Testis (tissue), 5 donors: ENCODE measurements at places on chromosomes 3 and 15.

DNA sequence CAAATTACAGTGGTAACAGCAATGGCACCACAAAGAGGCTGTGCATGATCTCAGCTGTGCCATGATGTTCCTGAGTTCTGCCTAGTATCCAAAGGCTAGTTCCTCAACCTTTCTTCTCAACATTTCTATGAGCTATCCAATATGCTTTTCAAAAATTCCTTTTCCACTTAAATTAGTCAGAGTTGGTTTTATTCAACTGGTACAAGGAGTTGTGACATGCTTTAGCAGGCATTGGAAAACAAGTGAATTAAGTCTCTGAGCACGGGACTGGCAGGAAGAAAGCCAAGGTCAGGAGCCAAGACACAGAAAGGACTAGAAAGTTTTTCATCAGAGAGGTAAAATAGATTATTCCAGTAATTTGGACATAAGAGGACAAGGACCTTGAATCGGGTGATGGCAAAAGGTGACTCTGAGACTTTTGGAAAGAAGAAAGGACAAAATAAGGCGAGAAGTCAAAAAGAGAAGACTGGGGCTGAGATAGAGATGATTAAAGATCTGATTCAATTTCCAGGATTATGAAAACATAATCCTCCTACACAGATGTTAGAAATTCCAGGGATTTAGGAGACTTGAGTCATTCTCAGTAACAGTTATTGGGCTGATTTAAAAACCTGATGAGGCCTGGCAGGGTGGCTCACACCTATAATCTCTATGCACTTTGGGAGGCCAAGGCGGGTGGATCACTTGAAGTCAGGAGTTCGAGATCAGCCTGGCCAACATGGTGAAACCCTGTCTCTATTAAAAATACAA, 36.1 kb downstream of the PBRM1 start:
- DNase-seq: no peak

DNA sequence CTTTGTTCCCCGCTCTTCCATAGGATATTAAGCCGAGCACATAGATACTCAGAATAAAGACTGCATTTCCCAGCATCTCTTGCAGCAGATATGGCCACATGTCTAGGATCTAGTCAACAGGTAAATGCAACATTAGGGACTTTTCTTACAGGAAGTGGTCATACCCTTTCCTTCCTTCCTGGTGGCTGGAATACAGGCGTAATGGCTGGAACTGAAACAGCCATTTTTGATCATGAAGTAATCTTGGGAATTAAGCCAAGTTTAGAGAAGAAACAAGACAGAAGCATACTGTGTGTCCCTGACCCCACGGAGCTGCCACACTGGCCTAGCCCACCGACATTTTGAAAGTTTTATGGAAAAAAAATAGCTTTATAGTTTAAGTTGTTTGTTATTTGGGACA, 234.0 kb downstream of the XXYLT1 start:
- DNase-seq: no peak

DNA sequence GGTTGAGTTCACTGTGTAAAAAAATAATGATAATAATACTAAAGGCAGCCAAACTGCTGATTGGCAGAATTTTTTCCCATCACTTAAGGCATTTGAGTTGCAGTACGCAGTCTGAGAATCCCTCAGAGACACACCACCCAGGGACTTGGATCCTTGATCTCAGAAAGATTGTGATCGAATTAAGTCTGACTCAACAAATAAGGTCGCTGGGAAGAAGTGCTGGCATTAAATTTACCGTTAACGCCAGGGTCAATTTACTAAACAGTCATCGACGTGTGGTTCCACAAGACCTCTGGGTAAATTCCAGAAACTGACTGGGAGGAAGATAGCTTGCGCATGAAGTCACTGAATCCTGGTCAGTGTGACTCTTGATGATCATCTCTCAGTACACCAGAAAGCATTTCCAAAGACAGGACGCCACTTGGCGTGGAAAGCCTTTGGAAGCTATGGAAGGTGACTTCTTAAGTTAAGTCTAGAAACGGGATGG, 48.3 kb upstream of the CGNL1 start:
- DNase-seq: no peak

DNA sequence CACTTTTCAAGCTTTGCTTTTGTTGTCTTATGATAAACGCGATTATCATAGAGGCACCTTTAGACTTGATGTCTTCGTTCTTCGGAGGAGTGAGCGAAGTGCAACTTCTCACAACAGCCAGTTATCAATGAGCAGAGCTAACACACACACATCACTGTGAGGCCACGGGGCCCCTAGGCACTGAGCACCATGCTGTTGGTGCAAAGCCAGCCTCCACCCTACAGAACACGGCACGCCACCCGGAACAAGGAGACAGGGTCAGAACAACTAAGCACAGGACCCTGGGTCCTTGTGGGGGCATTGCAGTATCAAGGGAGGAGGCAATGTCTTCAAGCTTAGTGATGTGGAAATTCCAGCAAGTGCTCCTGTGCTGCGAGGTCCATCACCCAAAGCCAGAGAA, 244.5 kb downstream of the OCA2 start:
- DNase-seq: no peak

DNA sequence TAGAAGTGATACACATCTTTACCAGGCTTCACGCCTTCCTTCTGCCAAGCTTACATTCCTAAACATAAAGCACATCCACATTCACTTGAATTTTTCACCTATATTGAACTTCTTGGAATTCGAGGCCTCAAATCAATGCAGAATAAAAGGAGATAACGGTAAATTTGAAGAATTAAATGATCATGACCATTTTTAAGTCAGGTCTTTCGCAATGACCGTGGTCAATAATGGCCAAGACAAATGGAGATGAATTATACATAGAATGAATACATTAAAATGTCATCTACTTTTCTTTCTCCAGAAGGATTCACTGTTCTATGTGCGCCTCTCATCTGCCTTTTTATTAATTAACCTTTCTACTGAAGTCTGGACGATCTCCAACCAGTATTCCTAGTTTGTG, 5.3 kb upstream of the GOLGA8A start:
- no peak for DNase-seq

GRCh38 chr3:17143893-17144664, 259.3 kb downstream of the PLCL2 start:
- DNase-seq: no peak

DNA sequence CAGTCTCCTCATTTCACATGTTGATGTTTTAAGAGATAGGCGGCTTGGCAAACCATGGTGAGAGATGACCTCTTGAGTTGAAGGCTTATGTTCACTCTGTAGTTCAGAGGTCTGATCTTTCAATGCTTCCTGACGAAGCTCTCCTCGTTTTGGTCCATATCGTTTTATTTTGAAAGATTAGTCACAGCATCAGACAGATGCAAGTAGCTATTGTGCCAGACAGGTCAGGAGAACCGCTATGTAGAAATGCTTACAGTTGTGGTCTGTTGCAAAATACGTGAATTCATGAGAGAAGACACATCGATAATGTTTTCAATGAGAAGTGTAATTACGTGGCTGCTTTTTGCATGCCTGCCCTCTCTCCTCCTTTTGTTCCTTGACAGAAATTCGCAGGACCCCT, 47.5 kb downstream of the CHL1 start:
- no peak for DNase-seq

DNA sequence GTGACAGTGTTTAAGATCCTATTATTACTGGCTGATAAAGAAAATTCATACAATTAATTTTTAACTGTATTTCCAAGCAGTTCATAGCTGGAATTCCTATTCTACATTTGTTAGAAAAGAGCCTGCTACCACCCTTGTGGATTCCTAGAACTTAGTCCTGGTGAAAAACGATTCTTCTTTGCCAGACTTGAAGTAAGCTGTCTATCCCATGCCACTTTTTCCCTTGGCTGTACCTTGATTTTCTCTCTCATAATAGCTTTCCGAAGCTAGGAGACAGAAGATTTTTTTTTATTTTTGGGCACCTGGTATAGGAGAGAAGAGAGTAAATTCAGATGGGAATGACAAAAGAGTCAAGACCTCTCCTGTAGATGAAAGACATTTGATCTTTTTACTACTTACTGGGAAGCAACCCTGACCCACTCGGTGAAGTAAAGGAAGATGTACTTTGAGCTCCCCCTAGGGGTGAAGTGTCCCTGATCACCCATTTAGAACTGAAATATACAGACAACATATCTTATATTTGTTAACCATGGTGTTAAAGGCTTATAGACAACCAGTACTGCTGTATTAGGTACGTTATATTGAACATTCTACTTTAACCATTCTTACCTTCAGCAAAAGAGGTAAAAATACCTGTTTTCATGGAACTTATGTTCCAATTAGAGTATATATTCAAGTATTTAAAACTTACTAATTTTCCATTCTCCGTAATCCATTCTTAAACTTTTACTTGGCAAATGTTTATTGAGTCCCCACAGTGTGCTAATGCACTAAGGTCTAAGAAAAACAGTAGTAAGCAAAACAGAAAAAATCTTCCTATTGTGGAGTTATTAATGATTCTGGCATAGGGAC, 36.2 kb upstream of the C3orf38 start:
- peak; percentile 77 for DNase-seq

DNA sequence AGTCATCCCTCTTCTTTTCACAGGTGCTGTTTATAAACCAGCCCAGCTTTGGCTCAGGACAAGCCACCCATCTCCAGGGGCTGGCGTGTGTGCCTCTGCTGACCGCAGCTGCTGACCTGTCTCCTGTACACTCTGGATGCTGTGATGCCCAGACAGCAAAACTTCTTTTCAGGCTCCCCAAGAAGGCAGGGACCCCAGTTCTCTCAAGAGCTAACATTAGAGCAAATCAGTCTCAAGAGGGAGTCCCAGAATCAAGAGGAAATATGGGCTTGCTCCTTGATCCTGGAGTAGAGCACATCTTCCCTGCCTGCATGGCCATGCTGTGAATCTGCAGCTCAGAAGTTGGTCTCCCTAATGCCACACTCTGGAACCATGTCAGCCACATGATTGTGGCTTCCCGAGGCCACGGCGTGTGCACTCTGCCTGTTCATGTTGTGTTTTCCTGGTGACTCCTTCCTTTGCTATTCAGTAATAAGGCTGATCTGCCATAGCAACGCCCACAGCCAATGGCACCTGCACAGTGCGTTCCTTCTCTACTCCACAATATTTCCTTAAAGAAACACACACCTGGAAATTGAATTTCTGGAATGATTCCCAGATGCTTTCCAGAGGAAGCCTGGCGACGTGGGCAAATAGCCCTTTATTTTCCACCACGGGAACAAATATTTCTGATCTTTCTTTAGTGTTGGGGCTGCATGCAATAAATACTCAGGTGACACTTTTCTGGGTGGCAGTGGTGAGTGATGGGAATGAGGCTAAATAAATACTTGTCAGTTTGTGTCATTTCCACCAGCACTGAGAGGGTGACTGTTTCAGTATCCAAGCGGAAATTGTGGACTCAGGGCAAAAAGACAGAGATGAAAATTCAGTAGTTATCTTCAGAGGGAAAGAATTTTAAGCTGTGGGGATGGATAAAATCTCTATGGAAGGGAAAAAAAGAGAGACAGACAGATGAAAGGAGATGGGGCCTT, 21.9 kb upstream of the THSD4 start:
- no peak for DNase-seq

- no peak for DNase-seq
Observed at GRCh38 chr3:157589211-157589610, 86.0 kb upstream of the VEPH1 start.

DNA sequence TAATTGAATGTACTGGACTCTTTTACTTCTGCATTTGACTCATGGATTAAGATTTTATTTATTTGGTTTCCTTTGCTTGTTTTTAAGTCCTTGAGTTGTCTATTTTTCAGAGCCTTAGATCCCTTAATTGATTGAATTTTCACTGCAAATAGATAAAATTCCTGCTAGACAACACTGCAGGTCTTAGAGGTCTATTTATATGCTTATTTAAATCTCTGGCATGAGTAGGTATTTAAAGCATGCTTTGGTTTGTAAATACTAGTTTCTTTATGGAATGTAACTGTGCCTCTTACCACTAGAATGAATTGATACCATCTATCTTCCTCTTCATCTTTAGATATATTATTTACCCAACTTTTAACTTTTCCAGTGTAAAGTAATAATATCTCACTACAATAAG, 20.0 kb downstream of the PLSCR5 start:
- no peak for DNase-seq

DNA sequence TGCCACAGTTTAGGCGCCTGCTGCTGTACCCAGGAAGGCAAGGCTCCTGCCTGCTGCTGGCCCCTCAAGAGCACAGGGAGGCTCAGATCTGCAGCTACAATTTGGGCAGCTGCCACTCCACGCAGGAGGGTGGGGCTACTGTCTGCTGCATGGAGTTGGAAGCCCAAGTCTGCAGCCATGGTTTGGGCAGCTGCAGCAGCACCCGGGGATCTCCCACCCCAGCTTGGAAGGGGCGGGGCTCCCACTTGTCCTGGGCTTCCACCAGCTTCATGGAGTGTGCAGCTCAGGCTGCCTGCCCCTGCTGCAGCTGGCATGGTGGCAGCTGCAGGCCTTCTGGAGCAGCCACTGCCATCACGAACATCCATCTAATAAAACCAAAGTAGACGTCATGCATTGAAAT, 512.9 kb downstream of the PYDC2 start:
- DNase-seq: no peak

DNA sequence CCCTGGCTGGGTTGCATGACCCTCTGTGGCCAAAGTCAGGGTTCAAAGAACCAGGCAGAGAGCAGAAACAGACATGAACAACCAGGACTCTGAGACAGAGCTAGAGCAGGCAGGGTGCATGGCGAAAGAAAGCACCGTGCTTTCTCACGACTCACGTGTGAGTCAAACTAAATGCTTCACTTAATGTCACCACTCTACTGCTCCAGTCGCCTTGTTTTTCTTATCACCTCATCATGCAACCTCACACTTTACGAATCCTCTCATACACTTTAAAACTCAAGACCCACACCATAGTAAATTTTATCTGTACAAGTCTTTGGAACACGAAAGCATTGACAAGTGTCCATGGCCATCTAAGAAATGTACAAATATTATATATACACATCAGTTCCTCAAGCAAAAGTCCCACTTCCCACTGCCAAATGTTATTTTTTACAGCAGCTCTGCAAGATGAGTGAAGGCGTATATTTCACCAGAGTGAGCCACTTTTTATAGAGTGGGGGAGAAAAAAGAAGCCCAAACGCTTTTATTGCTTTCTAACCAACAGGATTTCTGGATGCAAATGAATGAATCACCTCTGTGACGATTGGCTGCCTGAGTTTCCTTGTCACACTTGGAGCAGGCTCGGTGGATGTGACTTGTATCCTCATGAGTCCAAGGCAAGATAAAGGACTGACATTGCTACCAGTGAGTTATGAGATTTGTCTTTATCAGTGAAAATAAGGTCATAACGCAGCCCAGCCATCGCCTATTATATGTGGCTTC, 16.0 kb upstream of the MEGF11 start:
- DNase-seq: no peak

DNA sequence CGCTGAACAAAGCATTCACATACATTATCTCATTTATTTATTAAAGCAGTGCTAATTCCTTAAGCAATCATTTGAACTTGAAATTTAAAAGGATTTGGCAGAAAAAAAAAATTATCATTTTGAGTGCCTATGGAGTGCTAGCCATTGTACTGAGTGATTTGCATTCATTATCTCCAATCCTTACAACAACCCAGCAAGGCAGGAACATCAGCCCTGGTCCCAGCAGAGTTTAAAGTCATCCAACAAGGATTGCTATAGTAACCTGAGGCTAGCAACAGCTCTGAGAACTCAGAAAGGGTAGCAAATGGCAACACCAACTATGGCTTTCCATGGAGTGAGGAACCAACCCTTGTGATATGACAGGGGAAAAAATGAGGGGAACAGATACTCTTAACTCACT, 237.6 kb upstream of the SETMAR start:
- no peak for DNase-seq

GRCh38 chr3:117137065-117137464, 427.5 kb downstream of the TUSC7 start:
- DNase-seq: no peak
